ENCODE measurements at places on chromosomes 2 and 18.

DNA sequence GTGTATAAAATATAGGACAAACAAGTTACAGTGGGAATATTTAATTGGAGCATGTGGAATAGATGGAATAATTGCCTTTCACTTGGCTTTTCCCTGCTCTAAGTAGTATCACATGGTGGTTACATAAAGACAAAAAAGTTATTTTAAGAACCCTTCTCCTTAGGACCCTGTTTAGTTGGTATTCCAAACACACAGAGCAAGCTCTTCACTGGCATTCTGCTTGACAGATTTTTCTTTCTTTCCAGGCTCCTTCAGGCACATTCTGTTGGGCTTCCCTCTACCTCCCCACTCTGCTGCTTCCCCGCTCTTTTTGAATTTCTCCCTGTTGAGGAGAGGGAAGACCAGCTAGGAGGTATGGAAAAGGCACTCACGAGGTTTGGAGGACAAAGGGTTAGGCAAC is 29.0 kb upstream of the DARS1 start:
- DNase-seq = no peak

DNA sequence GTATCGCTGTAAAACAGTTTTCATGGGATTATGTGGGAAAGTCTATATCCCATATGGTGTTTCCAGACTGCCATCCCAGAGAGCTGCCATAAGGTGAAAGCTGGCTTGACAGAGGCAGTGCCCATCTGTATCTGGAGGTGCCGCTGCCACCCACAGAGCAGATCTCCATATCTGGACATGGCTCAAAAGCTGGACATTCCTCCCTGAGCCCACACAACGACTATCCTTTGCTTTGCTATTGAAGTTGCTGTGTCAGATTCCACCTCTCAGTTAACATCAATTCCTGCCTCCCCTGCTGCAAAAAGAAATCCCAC is 55.2 kb downstream of the RND3 start:
- no peak for DNase-seq

- DNase-seq = no peak
Measured at GRCh38 chr2:60260639-60261296, 292.7 kb downstream of the BCL11A start.

- peak; percentile 32 for DNase-seq
Measured at GRCh38 chr2:203909261-203909967, 27.1 kb upstream of the ICOS start.

DNA sequence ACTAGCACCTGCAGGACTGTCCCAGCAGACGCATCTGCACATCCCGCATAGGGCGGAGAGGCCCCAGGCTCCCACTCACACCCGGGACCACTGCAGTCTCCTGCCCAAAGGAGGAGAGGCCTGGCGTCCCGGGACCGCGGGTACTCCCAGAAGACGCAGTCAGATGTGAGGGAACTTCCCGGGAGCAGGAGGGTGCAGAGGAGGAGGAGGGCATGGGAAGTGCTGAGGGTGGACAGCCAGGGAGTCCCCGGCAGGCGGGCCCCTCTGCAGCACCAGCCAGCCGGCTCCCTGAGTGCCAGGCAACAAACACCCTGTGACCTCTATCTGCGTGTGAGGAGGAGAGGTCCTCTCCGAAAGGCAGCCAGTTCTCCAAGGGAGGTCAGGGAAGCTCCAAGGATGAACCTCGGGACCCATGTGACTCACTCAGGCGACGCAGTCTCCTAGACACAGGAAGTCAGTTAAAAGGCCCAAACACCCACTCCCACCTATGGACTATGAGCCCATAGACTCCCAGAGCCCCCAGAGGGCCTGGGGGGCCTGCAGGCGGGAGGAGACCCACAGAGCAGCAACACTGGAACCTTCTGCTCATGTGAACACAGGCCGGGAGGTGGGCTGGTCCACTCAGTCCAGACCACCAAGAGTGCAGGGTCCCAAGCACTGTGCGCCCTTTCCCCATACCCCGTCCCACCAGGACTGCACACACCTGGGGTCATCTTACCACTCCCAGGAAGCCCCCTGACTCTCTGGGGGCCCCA is 4.2 kb downstream of the PXDN start:
- no peak for DNase-seq

- no peak for DNase-seq
Measured at GRCh38 chr18:26504831-26505230, 43.5 kb downstream of the KCTD1 start.

GRCh38 chr2:205370726-205371125 is 311.6 kb upstream of the NRP2 start:
- no peak for DNase-seq

DNA sequence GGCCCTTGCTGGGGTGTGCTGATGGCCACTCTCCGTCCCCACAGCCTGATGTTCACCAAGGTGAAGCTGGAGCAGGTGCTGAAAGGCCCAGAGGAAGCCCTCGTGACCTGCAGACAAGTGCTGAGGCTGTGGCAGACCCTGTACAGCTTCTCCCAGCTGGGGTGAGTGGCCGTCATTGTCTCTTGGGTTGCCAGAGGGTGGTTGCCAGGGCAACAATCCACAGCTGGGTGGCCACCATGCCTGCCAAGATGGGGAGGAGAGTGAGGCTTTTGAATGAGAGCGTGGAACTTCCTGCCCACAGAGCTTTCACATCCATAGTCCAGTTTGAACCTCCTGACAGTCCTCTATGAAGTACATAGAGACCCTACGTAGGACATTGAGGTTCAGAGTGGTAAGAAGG is 108.8 kb downstream of the STPG4 start:
- no peak for DNase-seq

- DNase-seq = no peak
Measured at GRCh38 chr2:108926561-108927380, 62.2 kb downstream of the EDAR start.

DNA sequence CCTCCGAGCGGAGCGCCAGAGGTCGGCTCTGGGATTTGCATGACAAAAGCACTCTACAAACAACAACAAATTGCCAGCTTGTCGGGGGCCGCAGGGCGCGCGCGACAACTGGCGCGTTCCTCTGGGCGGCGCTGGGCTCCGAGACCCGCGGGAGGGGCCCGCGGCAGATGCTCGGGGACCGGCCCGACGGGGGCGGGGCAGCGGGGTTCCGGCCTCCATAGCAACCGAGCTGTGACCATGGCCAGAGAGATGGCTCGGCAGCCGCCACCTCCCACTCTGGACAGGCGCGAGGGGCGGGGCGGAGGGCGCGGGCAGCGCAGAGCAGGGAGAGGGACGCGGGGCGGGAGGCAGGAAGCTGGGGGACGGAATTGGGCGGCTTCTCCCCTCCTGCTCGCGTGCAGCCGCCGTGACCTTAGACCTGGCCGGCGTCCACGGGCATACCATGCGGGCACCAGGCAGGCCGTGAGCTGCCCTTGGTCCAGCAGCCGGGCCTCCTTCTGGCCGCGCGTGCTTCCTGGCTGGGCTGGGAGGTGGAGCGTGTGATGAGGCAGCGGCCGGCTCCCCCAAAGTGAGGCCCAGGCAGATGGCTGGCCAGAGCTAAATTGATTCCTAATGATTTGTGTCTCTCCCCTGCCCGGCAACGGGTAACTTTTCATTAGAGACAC is 171.5 kb downstream of the CELF4 start:
- DNase-seq = no peak

DNA sequence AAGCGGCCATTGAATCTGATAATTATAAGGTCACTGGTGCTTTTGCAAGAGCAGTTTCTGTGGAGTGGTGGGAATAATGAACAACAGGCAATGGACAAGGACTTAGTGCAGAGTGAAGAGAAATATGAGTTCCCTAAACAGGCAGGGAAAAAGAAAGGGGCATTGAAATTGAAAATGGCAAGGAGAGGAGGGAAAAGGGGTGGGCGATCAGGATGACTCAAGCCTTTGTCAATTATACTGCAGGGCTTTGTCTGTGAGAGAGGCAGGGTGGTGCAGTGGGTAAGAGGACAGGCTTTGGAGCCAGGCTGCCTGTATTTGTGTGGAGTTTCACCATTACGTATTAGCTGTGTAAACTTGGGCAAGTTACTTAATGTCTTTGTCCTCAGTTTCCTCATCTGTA is 29.5 kb upstream of the PAIP2B start:
- DNase-seq = no peak

GRCh38 chr2:201806442-201807170 is at the start of gene CDK15:
Gene CDK15 (plus strand): TSS chr2:201806537. CDS start chr2:201806665, 128 bp downstream.
- DNase-seq = no peak

GRCh38 chr2:59567151-59567550 is 986.3 kb downstream of the BCL11A start:
- no peak for DNase-seq

DNA sequence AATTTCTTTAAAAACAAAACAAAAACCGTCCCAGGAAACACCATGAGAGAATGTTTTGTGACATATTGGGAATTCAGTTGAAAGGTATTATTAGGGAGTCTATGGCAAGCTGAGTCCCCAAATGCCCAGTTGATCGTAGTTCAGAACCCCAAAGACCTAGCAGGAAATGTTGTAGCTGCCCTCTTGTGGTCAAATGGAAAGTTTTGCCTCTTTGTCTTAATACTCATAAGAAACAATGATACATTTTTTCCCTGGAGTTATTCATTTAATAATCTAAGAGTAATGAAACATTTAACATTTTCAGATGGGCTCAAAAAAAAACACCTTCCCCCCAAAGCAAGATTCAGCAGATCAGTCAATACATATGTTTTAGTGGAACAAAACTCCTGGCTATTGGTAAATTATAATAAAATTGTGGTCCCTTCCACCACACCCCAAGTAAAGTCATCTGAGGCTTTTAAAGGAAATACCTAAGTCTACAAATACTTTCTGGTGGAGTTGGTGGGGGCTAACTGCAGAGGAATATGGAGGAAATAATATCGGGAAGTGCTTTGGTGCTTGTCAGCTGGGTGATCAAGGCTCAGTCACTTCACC is 37.8 kb upstream of the EFEMP1 start:
- peak; percentile 15 for DNase-seq

GRCh38 chr2:39705638-39706037 is 39.9 kb downstream of the TMEM178A start:
- DNase-seq = no peak

GRCh38 chr2:127498386-127498785 is 27.9 kb downstream of the IWS1 start:
- DNase-seq = no peak

- no peak for DNase-seq
Measured at GRCh38 chr2:164039270-164039669, 303.5 kb upstream of the FIGN start.

DNA sequence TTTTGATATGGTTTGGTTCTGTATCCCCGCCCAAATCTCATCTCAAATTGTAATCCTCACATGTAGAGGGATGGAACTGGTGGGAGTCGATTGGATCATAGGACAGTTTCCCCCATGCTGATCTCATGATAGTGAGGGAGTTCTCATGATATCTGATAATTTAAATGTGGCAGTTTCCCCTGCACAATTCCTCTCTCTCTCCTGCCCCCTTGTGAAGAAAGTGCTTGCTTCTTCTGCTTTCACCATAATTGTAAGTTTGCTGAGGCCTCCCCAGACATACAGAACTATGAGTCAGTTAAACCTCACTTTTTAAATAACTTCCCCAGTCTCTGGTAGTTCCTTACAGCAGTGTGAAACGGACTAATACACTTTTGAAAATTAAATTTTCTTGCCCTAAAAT is 12.3 kb upstream of the KCNJ3 start:
- no peak for DNase-seq

DNA sequence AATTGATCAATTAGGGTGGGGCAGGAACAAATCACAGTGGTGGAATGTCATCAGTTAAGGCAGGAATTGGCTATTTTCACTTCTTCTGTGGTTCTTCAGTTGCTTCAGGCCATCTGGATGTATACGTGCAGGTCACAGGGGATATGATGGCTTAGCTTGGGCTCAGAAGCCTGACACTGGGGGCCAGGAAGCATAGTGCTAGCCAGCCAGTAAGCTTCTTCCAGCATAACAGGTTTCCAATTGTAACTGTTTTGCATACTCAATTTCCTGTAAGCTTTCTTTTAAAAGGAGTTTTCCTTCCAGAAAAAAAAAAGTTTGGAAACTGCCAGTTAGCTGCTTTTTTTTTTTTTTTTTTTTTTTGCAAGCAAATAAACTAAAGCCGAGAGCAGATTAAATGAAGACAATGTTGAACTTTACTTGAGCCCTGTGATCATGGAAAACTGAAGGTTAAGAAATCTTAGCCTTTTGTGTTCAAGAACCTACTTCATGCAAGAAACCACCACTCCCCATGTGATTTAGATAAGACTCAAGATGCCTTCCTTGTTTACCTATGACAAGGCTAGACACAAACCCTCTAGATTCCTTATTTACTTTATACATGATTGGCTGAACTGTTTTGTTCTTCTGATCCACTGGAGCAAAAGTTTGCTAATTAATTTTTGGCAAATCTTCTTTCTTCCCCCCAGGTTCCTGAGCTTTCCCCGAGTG is 126.9 kb upstream of the LINC00305 start:
- DNase-seq = no peak

GRCh38 chr18:71939483-71939882 is 604.7 kb downstream of the CBLN2 start:
- DNase-seq = no peak

DNA sequence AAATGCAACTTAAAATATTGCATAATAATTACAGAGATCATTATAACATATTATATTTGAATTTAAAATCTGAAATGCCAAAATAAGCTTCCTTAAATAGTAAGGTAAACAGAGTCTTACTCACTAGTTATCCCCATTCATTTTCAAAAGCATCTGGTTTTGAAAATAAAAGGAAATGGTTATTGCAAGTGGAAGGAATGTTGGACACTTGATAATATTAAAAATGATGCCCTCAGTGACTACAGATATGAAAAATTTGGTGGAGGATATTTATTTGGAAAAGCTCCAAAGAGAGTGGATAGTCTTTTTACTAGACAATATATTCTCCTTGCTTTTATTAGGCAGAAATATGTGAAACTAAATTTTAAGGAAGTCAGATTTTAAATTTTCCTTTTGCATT is 39.7 kb downstream of the CDH19 start:
- DNase-seq = no peak

- peak; percentile 100 for DNase-seq
Measured at GRCh38 chr2:240604291-240604938, 17.9 kb downstream of the CAPN10 start.

- DNase-seq = no peak
Measured at GRCh38 chr2:8543060-8543382, 138.8 kb upstream of the ID2 start.

DNA sequence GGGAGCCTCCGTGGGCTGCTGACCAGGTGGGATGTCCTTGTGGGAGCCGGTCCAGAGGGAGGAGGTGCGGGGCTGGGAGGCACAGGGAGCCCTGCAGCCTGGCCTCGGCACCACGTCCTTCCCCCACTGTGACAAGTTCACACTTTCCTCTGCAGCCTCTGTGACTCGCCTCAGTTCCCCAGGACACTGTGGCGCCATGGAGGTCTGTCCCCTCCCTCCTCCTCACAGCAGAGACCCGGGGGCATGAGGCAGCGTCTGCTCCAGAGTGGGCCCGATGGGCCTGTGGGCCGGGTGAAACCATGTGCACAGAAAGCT is 27.3 kb upstream of the KCNG2 start:
- DNase-seq = no peak

DNA sequence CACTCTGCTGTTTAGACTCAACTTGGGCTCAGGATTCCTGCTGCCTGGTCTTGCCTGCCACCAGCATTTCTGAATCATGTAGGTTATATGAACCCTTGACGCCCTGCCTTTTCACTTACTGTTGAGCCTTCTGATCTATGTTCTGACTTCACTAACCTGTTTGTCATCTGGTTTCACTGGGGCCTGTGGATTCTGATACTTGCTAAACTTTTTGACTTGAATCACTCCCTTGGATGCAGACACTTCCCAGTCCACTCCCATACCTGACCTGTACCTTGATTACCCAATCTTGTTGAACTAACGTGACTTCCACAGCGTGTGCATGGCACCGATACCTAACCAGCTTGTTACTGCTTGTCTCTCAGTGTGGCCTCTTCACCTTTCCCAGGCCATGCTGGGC is 35.6 kb upstream of the SPAG16 start:
- DNase-seq = no peak

- no peak for DNase-seq
Measured at GRCh38 chr2:42199002-42199401, 29.8 kb downstream of the EML4 start.
